ENCODE measurements at places on chromosomes 7 and 10.

- DNase-seq = no peak
These were observed 405.0 kb downstream of the PCDH15 start for GRCh38 chr10:54396031-54396430.

DNA sequence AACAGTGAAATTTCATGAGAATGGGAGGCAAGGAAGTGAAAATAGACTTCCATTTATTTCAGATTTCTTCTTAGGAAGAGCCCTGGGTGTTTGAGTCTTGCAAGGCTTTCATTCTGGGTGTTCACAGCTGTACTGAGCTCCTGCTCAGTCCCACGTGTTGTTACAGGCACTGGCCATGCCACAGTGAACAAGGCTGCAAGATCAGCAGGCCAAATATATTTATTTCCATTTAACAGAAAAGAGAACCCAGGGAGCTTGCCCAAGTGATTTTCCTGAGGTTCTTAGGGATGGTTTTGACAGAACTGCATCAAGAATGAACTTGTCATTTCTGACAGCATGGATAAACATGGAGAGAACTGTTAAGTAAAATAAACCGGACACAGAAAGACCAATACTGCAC, 54.5 kb upstream of the CD36 start:
- DNase-seq = no peak

- no peak for DNase-seq
These were observed 304.6 kb downstream of the KLF6 start for GRCh38 chr10:3480281-3480989.

DNA sequence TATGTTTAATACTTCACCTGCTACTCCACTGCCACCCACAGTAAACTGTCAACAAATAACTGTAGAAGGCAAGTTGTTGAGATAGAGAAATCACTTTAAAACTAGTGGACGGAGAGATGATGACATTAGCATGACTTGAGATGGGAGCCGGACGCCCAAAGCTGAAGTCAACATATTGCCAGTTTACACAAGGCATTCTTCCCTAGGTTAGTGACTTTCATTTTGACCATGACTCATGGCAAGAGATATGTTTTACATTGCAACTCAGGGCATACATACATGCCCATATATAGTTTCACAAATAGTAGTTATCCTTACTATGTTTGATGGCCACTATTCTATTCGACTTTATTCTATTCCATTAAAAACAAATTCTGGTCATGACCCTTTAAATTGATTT, 296.6 kb downstream of the PLXNA4 start:
- DNase-seq = no peak

DNA sequence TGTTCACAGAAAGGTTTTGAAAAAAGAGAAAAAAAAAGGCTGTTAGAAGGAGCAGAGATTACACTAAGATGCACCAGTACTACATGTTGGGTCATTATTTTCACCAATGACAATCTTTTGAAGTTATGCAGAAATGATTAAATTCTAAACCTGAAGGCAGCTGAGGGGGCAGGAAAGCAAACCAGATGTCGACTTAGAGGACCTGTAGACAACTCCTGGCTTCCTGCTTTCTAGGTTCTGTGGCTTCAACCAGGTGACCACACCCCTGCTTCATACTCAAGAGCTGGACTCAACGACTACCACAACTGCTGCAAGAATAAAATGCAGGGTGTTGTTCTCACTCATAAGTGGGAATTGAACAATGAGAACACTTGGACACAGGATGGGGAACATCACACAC, 30.0 kb downstream of the MYOF start:
- DNase-seq = no peak

DNA sequence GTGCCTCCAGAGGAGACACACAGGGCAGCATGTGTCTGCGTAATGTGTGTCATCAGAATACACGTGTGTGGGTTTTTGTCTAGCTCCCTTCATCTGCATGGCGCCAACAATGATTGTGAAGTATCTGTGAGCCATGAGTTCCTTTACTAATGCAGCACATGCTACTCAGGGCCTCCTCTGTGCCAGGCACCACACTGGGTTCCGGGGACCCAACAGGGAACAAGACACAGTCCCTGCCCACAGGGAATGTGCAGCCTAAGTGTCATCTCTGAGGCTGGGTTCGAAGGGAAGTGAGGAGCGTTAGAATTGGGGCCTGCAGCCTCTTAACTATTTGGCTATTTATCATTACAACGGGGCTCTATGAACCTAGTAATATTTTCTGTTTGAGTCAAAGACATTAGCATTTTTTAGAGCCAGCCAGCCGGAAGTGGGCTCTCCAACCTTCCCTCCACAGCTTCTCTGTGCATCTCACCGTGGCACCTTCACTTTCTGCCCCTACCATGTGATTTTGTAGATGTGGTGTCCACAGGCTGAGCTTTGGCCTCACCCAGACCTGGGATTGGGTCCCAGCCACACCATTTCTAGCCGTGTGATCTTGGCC, 43.9 kb upstream of the SRGN start:
- no peak for DNase-seq

DNA sequence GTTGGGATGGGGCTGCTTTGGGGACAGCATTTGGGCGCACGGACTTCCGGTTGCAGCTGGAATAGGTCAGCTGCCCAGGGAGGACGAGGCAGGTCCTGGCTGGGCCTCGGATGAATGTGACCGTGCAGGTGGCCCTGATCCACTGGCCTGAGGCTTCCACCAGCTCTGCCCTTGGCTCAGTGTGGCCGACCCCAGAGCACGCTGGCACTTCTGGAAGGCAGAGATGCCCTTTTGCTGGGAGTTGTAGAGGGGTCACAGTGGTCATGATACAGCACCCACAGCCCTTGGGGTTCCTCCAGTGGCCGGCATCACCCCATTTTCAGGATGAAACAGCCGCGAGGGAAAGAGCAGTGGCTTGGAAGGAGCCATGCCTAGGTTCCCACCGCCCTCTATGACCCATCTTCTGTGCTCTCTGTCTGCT, 19.0 kb downstream of the ADCY1 start:
- no peak for DNase-seq

GRCh38 chr7:26916336-26916735, 51.9 kb upstream of the SKAP2 start:
- DNase-seq = no peak

GRCh38 chr7:2953099-2953498, 90.6 kb downstream of the CARD11 start:
- no peak for DNase-seq

DNA sequence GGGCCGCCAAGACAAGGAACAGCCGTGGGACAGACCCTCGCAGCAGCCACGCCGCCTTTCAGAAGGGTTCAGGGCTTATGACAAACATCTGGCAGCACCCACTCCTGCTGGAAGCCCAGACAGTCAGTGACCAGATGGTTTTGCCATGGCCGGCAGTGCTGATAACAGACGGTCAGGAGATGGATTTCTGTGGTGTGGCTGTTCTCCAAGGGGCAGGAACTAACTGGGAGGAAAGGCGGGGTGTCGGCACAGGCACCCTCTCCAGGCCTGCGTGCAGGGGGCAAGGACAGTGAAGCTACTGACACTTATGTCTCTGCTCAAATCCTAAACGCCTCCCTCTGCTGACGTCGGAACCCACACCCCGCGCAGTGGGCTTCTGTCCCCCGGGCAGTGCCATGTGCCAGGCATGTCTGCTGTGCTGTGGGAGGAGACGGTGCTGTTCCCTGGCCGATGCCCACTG, 416.1 kb downstream of the DNAJB6 start:
- no peak for DNase-seq

DNA sequence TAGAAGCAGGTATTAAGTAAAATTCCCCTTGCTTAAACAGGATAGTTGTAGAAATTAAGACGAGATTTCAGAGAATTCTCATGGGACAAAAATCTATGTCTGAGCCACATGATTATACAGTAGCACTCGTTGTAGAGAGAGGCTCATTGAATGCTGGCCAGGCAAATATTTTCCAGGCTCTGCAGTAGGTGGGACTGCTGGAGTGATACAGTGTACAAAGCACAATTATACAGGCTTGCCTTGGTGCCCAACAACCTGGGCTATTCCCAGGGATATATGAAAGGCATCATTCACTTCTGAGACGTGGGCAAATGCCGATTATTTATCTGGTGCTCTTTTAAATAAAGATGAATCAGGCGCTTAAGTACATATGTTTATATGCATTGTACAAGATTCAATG, 380.6 kb downstream of the PHTF2 start:
- DNase-seq = no peak

GRCh38 chr10:96298362-96298761, 5.9 kb upstream of the DNTT start:
- no peak for DNase-seq

DNA sequence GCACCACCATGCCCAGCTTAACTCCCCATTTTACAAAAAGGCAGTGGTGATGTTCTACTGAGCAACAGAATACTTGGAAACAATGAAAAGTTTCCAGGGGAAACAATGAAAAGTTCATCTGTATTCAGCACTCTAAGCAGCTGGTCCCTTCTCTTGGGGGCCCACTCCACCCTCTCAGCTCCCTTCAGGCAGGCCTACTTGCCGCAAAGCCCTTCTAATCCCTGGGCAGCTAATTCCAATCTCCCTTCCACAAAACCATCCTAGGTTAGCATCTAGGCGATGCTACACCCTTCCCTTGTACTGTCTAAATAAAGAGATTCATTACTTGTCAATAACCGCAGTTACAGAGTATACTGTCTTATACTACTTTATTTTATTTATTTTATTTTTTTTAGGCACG, 79.1 kb downstream of the SPDYE5 start:
- DNase-seq = no peak

- DNase-seq = no peak
These were observed 38.2 kb downstream of the ABCB5 start for GRCh38 chr7:20653636-20654035.

DNA sequence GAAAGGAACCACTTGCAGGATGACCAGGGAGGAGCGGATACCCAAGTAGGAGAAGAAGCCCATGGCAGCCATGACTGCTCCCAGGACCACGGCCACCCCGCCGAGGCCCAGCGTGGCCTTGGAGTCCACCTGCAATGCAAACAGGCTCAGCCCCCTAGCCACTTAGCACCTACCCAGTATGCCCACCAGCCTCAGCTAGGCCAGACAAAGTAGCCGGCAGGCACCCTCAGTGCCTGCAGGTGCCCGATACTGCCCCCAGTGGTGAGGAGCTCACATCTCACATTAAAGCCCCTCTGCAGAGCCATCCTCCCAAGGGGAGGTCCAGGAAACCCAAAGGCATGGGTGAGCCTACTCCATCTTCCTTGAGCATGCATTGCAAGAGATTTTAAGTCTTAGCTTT, 6.6 kb downstream of the NPC1L1 start:
- DNase-seq = no peak

- DNase-seq = no peak
These were observed 4.1 kb downstream of the ANKRD16 start for GRCh38 chr10:5885619-5886018.

GRCh38 chr7:130845581-130846085, 111.6 kb upstream of the KLF14 start:
- DNase-seq = no peak

DNA sequence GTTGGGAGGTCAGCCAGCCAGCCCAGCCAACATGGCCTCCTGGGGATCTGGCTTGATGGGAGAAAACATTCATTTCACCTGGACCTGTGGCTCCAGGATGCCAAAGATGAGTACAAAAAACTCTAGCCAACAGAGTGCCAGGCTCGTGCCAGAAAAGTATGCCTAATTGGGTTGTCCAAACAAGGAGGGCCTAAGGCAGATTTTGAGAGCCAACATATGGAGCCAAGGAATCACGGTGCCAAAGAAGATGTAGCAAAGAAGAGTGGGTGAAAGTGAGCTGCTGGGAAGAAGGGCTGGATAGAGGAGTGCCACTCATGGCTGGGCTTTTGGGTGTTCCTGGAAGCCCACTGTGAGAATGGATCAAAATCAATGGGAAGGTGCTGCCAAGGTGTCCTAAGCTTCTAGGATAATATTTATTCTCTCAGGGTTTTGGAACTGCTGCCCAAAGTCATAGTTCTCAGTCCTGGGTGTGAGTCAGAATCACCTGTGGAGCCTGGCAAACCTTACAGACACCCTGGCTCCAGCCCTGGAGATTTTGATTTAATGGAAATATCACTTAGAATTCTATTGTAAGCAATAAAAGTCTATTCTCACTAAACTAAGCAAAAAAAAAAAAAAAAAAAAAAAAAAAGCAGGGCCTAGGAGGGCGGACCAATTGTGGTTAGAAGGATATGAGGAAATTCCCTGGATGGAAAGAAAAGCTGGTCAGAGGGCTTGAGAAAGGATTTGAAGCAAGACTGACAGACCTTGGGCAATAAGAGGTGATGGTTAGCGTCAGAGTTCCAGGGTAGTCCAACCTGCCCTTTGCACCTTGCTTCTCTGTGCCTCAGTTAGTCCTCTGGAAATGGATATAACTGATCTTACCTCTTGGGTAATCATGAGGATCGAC, 182.2 kb upstream of the PRR15 start:
- no peak for DNase-seq

DNA sequence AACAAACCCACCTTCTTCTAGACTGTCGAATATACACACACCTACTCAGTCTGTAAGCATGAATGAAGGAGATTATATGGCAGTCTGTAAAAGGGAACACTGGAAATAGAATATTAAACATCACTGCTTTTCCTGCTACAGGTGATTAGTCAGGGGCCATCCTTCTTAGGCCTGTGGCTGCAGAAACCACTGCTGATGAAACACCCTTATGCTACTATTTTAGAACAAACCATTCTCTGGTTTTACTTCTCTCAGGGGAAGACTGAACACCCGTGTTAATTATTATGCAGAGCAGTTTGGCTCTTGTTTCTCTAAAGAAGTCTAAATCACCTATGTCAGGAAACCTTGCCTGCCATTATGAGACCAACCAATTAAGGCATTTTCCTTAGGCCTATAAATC, 351.1 kb upstream of the KLF6 start:
- no peak for DNase-seq

- DNase-seq = no peak
These were observed 491.0 kb downstream of the LRMDA start for GRCh38 chr10:75922435-75922834.

- no peak for DNase-seq
These were observed 78.8 kb downstream of the INPP5A start for GRCh38 chr10:132616170-132616995.

- no peak for DNase-seq
These were observed 84.7 kb downstream of the DLG5 start for GRCh38 chr10:77841711-77842375.
